Stimulated activated CD4-positive, alpha-beta T cell treated with anti-CD3 and anti-CD28 coated beads, Interleukin-15, amount 100 ng/mL, for 1 hour (primary cell): ENCODE measurements at places on chromosomes 3 and 15.

GRCh38 chr15:62889734-62890505 is 152.6 kb upstream of the TPM1 start:
- DNase-seq = no peak

- DNase-seq = no peak
Observed at GRCh38 chr15:95840004-95840403, 490.5 kb upstream of the NR2F2 start.

GRCh38 chr3:126936853-126937425 is 46.0 kb upstream of the PLXNA1 start:
- no peak for DNase-seq

- no peak for DNase-seq
Observed at GRCh38 chr3:114758831-114759699, 388.0 kb downstream of the ZBTB20 start.

DNA sequence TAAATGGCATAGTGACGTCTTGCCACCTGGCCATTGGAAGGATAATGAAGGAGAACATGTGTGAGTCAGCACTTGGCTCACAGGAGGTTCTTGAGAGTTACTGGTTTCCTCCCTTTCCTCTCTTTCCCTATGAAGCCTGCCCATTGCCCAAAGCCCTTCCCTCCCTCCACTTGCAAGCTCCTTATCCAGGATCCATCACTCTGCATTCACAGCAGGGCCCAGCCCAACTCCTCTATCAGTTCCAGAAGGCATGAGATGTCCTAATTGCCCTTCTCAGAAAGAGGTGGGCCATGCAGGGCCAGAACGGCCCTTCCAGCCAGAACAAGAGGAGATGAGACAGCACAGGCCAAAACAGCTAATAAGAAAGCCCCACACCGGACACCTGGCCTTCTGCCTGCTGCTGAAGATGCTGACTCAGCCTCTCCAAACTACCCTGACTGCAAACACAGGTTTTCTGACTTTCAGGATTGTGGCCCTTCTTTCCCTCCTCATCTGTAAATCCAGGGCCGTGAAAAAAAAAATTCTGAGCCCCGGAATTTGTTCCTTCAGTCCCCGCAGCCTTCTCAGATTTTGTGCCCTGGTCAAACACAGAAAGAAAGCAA is 29.7 kb downstream of the HAPLN3 start:
- DNase-seq = no peak

GRCh38 chr15:91529534-91529933 is 324.0 kb upstream of the SLCO3A1 start:
- no peak for DNase-seq

- DNase-seq = no peak
Observed at GRCh38 chr3:13727890-13728289, 152.0 kb downstream of the WNT7A start.

DNA sequence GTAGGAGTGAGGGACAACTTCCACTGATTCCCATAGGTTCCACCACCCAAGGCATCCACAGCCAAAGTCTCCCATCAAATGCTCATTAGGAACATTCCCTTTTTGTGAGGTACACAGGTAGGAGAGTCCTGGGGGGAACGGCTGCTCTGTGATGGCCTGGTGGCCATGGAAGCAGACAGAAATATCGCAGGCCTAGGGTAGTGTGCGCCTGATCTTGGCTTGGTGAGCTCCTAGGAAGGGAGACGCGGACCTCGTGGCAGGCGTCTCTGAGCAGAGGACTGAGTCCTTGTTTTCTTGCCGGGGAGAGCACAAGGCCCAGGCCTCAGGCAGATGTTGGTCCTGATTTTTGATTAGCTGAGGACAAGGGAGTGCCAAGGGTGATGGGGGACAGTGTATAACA is 99.5 kb downstream of the SNRPN start:
- DNase-seq = no peak

- DNase-seq = no peak
Observed at GRCh38 chr3:76206346-76206745, 421.0 kb upstream of the ZNF717 start.

DNA sequence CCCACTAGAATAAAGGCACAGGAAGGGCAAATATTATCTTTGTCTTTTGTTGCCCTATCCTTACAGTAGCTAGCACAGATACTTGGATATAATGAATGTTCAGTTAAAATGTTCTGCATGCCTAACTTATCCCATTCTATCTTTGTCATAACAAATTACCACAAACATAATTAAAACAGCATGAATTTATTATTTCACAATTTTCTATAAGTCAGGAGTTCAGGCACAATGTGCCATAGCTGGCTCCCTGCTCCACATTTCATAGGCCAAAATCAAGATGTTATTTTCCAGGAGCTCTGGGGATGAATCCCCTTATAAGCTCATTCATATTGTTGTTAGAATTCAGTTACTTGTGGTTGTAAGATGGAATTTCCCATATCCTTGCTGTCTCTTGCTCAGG is 975.5 kb downstream of the IGSF11 start:
- DNase-seq = no peak

- DNase-seq = no peak
Observed at GRCh38 chr3:129276385-129276784, 2.3 kb upstream of the HMCES start.

- no peak for DNase-seq
Observed at GRCh38 chr15:95922431-95922830, 408.1 kb upstream of the NR2F2 start.

GRCh38 chr3:172568701-172569100 is 45.5 kb upstream of the TNFSF10 start:
- no peak for DNase-seq

- no peak for DNase-seq
Observed at GRCh38 chr15:100115066-100115710, 226.6 kb downstream of the ADAMTS17 start.

GRCh38 chr3:142318331-142318730 is 92.9 kb upstream of the GK5 start:
- DNase-seq = no peak

GRCh38 chr3:77562089-77562488 is 522.2 kb downstream of the ROBO2 start:
- no peak for DNase-seq

- DNase-seq = no peak
Observed at GRCh38 chr3:157117875-157118654, 41.9 kb downstream of the CCNL1 start.

GRCh38 chr3:33218446-33219174 is at the start of gene SUSD5:
SUSD5 (minus strand) TSS chr3:33218810; CDS start chr3:33218797, 13 bp downstream.
- DNase-seq = no peak
